ENCODE measurements at places on chromosomes 6 and 20.

GRCh38 chr6:95127261-95127660 lies 450.1 kb upstream of the MANEA start:
- DNase-seq = no peak

GRCh38 chr20:31840906-31841816 lies 4.2 kb downstream of the FOXS1 start:
- no peak for DNase-seq

GRCh38 chr6:144660561-144661115 lies 375.5 kb downstream of the UTRN start:
- no peak for DNase-seq

DNA sequence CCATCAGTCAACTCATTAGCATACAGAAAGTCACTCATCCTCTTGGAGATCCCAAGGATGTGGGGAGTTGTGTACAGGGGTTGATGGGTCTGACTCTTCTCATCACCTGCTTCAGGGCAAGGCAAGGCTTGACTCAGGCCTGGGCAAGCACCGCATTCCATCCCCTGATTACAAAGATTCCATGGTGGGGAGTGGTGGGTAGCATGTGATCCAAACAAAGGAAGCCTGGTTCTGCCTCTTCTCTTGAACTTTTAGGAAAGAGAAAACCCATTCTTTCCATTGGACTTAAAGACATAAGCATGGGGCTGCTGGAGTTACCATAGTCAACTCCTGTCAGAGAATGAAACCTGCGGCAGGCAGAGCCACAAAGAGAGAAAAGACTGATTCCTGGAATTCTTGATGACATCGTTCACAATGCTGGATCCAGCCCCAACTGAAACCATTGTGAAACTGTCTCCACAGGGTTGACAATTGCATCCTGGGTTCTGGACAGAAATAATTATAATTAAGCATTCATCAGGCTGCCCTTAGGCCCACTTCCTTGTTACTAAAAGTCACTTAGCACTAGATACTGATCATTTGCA lies 235.8 kb upstream of the KCNG1 start:
- DNase-seq = no peak

DNA sequence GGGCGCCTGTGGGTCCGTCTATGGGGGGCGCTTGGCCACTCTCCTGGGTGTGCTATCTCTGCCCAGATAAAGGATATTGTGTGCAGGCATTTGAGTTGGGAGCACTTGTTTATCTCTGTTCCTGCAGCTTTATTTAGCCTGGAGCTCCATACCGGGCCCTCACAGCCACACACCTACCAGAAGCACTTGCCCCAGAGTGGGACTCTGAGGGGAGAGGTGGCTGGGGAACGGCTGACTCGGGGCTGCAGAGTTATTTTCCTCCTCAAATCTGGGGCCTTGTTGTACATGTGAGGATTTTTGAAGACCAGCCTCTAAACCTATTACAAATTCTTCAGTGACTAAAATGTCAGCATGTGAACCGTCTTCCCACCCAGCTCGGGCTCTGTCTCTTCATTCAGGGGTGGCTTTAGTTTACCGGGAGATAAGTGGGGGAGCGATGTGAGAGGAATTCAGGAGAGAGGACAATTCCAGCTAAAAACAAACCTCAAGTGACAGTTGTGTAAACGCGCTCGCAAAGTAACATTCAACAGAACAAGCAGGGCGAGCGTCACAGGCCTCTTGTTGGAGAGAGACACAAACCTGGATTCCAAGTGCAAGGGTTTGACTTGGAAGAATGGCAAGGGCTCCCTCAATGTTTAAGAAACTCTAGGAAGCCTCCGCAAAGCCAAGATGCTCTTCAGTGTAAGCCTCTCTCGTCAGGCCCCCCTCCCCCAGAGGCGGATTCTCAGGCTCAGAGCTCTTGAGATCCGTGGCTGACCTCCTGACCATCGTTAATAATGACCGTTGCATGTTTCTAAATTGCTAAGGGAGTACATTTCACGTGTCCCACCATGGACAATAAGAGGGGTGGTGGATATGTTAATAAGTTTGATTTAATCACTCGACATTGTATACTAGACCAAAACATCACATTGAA lies 548.9 kb downstream of the QKI start:
- no peak for DNase-seq

DNA sequence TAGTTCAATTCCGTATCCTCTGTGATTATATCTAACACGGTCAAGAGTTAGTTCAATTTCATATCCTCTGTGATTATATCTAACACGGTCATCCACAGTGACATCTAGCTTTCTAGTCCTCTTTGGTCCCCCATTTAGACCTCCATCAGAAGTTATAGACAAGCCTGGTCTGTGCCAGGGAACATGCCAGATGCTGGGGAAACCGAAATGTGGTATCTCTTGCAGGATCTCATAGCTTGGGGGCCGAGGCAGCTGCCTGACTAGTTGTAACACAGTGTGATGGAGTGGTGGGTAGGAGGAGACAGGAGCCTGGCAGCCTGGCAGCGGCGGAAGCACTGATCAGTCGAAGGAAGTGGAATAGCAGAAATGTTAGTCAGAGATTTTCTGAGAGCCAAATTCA lies 13.8 kb upstream of the SMOC2 start:
- no peak for DNase-seq

DNA sequence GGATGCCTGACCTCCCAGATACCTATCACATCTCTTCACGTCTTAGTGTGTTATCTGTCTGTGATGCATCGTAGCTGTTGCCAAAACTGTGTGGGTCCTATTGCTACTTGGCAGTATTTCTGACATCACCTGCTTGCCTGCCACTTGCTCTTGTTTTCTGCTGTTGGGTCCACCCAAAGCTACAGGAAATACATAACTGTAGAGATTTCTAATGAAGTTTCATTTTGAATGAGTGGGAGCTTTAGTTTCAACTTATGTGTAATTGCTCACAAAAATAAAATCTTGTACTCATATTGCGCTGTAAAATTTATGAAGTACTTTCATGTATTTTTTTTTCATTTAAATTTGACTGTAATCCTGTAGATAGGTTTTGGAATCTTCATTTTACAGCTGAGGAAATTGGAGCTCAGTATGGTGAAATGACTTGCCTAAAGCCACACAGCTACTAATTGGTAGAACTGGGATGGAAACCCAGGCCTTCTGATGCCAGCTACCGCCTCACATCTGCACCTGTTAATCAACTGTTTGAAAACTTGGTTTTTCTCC lies 113.6 kb upstream of the MAN1A1 start:
- no peak for DNase-seq

DNA sequence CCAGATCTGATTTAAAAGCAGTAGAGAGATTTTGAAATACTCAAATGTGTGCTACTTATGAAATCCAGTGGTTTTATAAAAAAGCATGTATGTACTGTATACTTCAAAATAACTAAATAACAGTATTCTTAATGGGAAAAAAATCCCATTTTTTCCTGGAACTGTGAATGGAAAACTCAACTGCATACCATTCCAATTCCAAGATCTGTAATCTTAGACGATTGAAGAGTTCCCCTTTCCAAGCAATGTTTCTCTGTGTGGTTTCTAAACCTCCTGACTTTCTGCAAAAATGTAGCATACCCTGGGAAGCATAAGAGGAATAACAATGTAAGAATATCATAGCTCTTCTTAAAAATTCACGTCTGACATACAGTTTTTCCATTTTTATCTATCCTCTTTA lies 40.3 kb upstream of the HIVEP2 start:
- DNase-seq = no peak

DNA sequence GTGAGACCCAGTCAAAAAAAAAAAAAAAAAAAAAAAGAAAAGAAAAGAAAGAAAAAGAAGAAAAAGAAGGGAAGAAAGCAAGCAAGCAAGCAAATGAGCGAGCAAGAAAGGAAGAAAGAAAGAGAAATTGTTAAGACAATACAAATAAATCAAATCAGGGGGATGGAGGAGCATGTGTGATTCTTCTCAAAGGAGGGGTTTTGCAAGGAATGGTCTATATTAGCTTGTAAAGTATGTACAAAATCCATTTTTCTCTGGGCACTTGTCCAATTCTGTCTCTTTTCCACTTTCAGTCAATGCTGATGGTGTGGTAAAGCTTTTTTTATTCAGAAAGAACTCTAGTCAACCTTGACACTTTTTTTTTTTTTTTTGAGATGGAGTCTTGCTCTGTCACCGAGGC lies 133.7 kb upstream of the TNFAIP3 start:
- DNase-seq = no peak

GRCh38 chr20:41609474-41609873 lies 8.7 kb downstream of the CHD6 start:
- no peak for DNase-seq

GRCh38 chr6:47197682-47198640 lies 111.7 kb downstream of the TNFRSF21 start:
- DNase-seq = no peak

- DNase-seq = no peak
Measured at GRCh38 chr6:52377538-52378221, 15.7 kb downstream of the PAQR8 start.

DNA sequence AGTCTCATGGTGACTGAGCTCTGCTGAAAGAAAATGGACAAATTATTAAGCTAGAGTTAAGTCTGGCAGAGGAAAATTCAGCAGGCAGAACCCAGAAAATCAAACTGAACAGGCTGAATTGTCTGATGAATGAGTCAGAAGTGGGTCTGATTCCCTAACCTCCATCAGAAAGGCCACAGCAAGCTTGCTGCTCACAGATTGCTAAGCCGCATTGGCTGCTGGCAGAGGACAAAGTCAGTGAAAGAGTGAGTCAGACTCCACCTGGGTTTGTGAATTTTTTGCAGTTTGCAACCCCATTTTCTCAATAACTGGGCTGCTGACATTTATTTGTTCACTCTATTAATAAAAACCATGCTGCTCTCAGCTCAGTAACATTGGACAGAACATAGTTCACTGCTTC lies 191.3 kb downstream of the EPM2A start:
- DNase-seq = no peak

DNA sequence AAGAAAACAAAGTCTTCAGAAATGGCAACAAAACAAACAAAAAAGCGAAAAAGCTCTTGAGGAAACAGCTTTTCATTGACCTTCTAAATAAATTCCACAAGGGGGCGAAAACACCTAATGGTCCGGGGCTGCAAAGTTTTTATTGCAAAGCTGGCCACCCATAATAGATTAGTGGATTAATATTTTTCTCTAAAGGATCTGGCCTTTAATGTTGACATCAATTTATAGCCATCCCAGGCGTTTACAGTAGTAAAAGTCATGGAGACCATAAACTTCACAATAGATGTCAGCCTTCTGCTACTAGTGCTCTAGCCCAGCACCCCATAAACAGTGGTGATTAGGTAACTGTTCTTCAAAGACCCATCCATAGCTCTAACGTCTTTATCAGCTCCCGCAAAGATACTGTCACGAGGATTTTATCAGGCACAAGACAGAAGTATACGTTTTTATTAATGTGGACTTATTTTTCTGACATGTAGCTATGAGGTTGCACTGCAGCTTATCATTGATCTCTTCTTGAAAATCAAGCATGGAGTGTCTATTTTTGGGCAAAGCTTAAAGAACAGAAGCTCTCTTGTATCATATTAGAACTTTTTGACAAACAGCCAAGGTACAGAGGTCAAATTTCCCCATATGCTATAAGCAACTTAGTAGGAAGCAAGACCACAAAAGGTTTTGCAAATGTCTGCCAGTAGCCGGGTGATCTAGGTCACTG lies 4.7 kb downstream of the CITED2 start:
- no peak for DNase-seq

DNA sequence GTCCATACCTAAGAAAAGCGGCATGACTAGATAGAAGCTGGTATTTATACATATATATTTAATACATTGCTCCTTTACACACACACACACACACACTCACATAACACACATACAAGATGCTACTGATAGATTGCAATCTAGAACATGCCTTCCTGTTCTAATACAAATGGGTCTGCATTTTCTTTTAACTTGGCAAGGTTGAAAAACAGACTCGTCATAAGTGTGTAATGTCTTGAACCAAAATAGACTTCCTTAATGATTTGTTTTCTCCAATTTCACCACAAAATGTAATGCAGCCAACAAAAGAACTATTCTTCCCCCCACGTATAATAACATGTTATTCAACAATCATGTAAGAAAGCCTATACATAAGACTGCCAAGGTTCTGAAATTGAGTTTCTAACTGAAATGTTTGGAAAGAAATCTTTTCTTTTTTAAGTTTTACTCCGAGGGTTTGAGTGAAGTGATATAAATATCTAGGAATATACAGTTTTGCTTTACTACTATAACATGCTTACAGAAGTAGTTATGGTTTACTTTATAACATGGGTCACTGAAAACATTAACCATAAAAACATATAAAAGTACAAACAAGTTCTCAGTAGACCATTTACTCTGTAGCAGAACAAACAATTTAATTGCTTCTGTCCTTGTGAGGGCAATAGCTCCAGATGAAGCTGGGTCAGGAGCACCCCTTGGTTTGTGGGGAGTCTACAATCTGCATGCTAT lies 207.5 kb downstream of the FOXC1 start:
- DNase-seq = no peak

DNA sequence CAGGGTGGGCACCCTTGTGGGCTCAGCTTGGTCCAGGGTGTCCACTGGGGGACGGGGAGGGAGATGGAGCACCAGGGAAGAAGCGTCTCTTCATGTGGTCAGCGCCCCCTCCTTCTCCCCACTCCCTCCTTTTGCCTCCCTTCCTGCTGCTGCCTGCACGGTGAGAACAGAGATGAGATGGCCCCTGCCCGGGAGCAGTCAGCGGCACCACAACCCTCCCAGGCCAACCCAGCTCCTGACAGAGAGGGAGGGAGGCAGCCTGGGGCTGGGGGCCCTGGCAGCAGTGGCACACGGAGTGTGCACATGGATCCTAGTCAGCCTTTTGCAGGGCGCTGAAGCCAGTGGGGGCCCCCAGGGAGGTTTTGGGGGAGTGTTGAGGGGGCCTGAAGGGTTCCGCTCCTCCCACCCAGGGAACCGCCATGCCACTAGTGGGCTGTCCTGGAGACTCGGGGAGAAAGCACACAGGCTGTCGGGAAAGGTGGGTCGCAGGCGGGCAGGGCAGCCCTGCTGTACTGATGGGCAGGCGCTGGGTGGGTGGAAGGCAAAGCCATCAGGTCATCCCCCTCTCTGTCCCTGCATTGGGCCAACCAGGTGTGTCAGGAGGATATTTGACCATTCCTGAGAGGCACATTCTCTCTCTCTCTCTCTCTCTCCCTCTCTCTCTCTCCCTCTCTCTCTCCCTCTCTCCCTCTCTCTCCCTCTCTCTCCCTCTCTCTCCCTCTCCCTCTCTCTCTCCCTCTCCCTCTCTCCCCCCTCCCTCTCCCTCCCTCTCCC lies 94.3 kb upstream of the BHLHE23 start:
- DNase-seq = no peak

DNA sequence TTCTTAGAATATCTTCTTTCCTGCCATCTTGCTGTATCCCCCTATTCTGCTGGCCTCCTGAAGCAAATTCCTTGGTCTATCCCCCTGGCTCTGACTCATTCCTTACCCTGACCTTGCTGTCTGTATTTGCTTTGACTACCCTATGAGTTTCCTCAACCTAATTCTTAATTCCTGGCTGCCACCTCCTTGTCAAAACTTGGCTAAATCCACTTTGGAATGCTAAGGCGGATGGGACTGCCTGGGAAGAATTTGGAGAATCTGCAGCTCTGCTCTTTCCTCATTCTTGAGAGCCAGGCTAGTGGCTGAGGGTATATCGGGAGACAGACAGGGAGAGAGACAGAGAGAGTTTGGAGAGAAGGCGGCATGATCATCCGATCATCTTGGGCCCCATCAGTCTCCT lies 24.4 kb downstream of the CAP2 start:
- no peak for DNase-seq

GRCh38 chr20:60214901-60215815 lies 256.9 kb downstream of the CDH26 start:
- DNase-seq = no peak

- DNase-seq = no peak
Measured at GRCh38 chr6:142088858-142089216, 43.9 kb upstream of the GJE1 start.
